ENCODE measurements at places on chromosomes 12 and 14. TPM values are rescaled to one million over a fixed set of nuclear protein-coding genes. Genes with fewer than 3 reads are reported as not detected.

The MYO1H gene
- total RNA-seq, result 0.09 TPM

The CLECL1 gene
- total RNA-seq, result not detected

The INSM2 gene
- 9.6 TPM for total RNA-seq

The TAS2R14 gene
- total RNA-seq, result 23.5 TPM

The NYNRIN gene
- total RNA-seq, result 31.8 TPM

The KCNC2 gene
- 20.2 TPM for total RNA-seq

The RNASE3 gene
- total RNA-seq, result not detected

The ANKRD33 gene
- total RNA-seq, result 0.09 TPM

The LTA4H gene
- total RNA-seq, result 48.9 TPM

The AICDA gene
- total RNA-seq, result not detected

The PCED1B gene
- 0.27 TPM for total RNA-seq

The IKZF4 gene
- 4.9 TPM for total RNA-seq

The KRT83 gene
- total RNA-seq, result not detected

The CELA1 gene
- not detected for total RNA-seq

The ARMH4 gene
- 47.2 TPM for total RNA-seq

The LRRC43 gene
- total RNA-seq, result 1.9 TPM

The KLHL33 gene
- 0.18 TPM for total RNA-seq

The KRT72 gene
- not detected for total RNA-seq

The ADCY6 gene
- 47.3 TPM for total RNA-seq
